ENCODE measurements at places on chromosomes 2 and 18.

- no peak for DNase-seq
Measured at GRCh38 chr2:208496129-208496528, 89.5 kb downstream of the PTH2R start.

- no peak for DNase-seq
Measured at GRCh38 chr18:45751766-45752165, 27.8 kb downstream of the SLC14A1 start.

- DNase-seq: no peak
Measured at GRCh38 chr2:10844097-10844496, 31.5 kb upstream of the PDIA6 start.

GRCh38 chr2:10135296-10136089 lies 13.0 kb downstream of the RRM2 start:
- no peak for DNase-seq

DNA sequence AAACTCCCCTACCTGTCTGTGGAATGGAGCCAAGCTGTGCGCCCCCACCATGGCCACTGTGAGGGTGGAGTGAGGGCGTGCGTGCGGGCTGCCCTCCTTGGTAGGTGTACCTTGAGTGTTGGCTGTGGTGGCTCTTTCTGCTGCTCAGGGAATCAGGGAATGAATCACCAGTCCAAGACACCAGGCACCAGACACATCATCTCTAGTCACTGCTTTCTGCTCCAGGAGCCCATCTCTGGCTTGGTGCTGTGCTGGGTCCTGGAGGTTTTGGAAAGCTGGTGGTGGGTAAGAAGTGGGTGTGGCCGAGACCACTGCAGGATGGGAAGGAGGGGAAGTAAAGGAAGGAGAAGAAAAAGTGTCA lies 209.9 kb downstream of the SEPTIN10 start:
- DNase-seq: no peak

GRCh38 chr2:25920336-25920735 lies 42.0 kb upstream of the ASXL2 start:
- DNase-seq: no peak

- DNase-seq: no peak
Measured at GRCh38 chr2:74975016-74975415, 16.6 kb downstream of the POLE4 start.

- no peak for DNase-seq
Measured at GRCh38 chr2:119929537-119929936, 83.3 kb upstream of the EPB41L5 start.

DNA sequence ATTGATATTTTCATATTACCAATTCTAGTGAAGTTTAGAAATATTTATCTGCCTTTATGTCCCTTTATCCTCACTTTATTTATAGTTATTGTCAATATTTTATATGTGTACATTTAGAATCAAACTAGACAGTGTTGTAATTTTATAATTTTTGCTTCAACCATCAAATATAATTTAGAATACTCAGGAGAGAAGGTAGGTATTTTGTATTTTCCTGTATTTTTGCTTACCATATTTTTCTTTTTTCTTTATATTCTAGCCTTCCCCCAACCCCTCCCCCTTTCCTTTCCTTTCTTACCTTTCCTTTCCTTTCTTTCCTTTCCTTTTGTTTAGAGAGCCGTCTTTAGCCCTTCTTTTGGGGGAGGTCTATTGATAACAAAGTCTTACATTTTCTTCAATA lies 140.2 kb downstream of the LRRTM1 start:
- no peak for DNase-seq

GRCh38 chr2:165522719-165523118 lies 53.2 kb downstream of the CSRNP3 start:
- no peak for DNase-seq

- no peak for DNase-seq
Measured at GRCh38 chr2:239203443-239204135, 197.2 kb downstream of the HDAC4 start.

DNA sequence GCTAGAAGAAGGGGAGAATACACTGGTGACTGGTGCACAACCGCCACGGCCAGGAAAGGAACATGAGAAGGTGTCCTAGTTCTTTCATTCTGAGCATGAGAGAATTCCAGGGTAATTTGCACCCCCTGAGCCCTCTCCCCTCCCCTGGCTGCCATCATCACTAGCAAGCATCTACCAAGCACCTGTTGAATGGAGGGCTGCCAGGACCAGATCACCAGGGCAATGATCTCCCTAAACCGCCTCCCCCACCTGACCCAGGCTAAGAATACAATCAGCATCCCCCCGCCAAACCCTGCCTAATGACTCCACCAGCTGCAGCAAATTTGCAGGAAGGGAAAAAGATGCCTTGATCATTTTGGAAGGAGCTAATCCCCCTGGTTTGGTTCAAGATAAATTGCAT lies 100.2 kb downstream of the STPG4 start:
- no peak for DNase-seq

- no peak for DNase-seq
Measured at GRCh38 chr2:16201848-16202247, 261.5 kb downstream of the MYCN start.

DNA sequence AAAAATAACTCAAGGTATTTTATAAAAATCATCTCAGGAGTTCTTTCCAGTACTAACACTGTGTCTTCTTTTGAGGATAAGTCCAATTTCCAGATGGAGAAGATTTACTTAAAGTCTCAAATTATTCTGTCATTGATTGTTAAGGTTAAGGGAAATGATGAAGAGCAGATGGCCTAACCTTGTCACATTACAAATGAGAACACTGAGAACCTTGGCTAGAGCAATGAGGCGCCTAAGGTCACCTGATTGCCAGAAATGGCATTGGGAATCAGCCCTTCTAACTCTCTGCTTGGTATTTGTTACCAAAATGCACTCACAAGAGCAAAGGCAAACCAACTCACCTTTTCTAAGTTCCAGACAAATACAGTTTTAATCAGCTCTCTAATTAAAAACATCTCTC lies 835.1 kb downstream of the RNF144A start:
- no peak for DNase-seq

GRCh38 chr2:48939232-48939631 lies 183.7 kb upstream of the LHCGR start:
- DNase-seq: no peak

GRCh38 chr2:205545971-205546816 lies 136.1 kb upstream of the NRP2 start:
- DNase-seq: no peak

DNA sequence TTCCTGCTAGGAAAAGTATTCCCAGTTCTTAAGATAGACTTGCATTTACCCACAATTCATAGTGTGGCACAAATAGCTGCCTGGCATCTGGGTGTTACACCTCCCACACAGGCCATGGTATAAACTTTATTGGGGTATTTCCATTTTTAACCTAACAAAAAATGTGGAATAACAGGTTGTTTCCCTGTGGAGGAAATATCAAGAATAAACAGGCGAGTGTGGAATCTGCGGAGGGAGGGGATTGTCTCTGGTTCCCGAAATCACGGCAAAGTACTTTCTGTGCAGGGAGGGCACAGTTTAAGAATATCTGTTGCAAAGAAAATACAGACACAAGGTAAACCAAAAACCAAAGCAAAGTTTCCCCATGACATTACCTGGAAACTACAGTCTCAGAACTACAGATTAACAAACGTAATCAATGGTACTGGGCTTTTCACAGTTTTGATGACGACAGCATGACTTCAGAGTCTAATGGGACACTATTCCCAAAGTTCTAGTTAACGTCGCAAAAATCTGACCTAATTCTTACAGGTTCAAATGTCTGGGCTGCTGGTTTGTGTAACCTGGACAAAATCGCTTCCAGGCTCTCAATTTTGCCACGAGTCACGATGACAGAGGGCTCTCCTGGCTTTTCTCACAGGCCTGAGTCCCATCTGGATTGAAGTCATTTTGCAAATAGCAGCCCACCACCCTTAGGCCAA lies 1.4 kb downstream of the STARD7 start:
- no peak for DNase-seq

- DNase-seq: no peak
Measured at GRCh38 chr2:164084066-164084465, 348.3 kb upstream of the FIGN start.

GRCh38 chr18:22691946-22692710 lies 241.0 kb upstream of the RBBP8 start:
- DNase-seq: no peak

DNA sequence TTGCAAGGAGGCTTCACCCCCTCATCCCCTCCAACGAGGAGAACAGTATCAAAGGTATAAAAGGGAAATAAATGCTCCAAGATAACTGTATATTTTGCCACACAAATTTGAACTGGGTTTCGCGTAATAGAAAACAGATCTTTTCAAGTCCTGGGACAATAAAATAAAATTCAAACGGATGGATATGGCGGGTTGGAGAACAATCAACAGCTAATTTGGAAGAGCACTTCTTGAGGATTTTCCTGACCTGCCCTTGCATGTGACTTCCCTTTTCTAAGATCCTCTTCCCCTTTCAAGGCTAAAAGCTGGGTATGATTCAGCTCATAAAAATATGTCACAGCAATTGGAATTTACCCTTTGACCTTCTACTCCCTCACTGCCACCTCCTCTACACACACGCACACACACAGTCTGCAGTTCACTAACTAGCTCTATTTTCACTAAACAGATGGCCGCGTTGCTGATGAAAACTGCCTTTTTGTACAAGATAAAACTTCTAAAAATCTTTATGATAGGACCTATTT lies 386.9 kb downstream of the FIGN start:
- DNase-seq: no peak

DNA sequence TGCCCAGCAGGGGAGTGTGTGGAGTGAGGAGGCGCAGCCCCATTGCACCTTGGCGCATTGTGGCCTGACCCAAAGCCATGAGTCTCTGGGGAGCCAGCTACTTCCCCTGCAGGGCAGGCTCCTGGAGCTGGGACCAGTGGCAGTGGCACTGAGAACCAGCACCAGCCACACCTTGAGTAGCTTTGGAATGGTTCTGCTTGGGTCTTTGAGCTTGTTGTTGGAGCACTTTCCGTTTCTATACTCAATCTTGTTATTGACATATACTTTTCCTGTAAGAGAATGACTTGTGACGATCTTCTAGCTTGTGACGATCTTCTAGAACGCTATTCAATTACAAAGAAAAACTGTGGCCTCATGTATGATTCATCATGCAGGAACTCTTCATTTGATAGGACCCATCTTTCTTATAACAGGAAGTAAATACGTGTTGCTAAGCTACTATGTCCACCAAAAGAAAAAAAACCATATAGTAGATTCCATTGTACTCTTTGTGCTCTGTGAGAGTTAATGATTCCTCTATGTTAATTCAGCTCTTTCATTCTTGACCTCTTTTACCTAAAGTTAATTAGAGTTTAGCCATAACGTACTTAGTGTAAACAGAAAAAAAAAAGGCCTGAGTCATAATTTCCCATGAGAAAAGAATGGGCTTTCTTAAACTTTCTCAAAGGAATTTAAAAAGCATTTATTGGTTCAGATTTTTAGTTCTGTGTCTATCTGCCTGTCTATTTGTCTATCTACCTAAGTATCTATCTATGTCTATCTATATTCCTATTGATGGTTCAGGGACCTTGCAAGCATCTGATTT lies 113.1 kb downstream of the GATA6 start:
- no peak for DNase-seq

DNA sequence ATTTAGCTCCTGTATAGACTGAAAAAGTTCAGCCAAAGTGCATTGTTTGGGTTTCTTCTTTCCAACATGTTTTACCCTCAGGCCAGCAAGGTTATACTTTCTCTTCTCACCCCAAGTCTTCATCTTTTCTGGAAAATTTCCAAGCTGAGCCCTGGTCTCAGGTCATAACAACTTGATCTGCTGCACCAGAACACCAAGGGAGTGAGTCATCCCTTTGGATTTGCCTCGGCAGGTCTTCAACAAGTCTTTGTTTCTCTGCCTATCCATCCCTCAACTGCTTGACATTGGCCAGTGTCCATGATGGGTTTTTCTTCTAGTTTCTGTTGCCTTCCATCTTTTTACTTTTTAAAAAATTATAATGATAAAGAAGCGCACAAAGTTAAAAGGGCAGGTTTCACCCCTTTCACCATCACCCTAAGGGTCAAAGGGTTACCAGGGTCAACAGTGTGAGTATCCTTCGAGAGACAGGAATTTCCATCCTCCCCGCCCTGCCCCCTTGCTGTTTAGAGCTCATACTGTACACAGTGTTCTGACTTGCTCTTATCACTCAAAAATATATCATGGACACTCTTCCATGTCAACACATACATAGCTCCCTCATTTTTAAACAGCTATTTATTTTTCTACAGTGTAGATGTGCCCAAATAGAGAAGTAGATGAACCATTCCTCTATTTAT lies 5.7 kb upstream of the SPATS2L start:
- DNase-seq: no peak

GRCh38 chr2:236643480-236643879 lies 73.9 kb downstream of the ACKR3 start:
- DNase-seq: no peak

GRCh38 chr2:211085056-211085680 lies 528.8 kb downstream of the CPS1 start:
- DNase-seq: no peak

DNA sequence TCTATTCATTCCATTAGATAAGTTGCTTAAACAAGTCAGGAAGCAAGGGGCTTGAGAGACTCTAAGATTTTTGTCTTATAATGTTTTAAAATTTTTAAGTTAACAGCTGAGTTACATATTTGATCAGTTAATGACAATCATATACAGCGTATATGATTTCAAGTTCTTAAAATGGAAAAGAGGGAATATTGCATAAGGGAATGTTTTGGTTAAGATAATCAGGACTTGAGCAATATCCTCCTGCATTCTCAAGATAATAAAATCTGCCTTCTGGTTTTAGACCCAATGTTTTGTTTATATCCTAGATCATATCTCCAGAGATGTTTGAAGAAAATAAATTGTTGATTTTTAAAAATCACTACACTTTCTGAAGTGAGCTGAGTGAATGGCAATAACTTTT lies 13.4 kb upstream of the DYNC1I2 start:
- no peak for DNase-seq

DNA sequence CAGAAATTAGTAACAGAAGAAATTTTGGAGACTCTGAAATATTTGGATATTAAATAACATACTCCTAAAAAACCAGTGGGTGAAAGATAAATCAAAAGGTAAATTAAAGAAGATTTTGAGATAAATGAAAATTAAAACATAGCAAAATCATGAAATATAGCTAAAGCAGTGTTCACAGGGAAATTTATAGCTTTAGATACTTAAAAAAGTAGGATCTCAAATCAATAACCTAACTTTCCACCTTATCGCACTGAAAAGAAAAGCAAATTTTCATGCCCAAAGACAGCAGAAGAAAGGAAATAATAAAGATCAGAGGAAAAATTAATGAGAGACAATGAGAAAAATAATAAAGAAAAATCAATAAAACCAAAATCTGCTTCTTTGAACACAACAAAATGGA lies 135.1 kb upstream of the KLF7 start:
- no peak for DNase-seq

GRCh38 chr2:64090264-64090663 lies 54.0 kb downstream of the PELI1 start:
- no peak for DNase-seq

GRCh38 chr18:61955644-61956043 lies 62.8 kb upstream of the RNF152 start:
- DNase-seq: no peak

DNA sequence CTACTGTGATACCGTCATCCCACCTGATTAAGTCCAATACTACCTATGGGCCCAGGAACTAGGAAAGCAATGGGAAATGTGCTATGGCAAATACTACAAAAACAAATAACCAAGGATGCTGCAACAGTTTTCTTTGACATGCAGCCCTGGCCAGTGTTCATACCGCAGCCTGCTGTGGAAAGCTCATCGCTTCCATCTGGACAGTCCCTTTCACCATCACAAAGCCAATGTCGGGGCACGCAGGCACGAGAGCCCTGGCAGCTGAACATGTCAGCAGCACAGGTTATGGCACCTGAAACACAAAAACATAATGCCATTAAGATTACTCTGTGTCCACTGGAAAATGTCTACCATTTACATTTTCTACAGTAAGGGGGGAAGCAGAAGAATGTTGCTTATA lies 1621.1 kb downstream of the LRP1B start:
- DNase-seq: no peak

GRCh38 chr2:116223912-116224311 lies 1590.6 kb upstream of the DDX18 start:
- DNase-seq: no peak

All from activated naive CD4-positive, alpha-beta T cell treated with anti-CD3 and anti-CD28 coated beads, Interleukin-2, amount 50 U/mL, for 16 hours (primary cell).